ENCODE measurements at places on chromosomes 6 and 20. TPM values are rescaled to one million over a fixed set of nuclear protein-coding genes. Genes with fewer than 3 reads are reported as not detected.

Gene SUPT3H
- 4.2 TPM for total RNA-seq

- no peak for DNase-seq
- H3K27me3 ChIP-seq: no peaks in the 10 kb centered on the region
- no peak overlapping the region for H3K27ac ChIP-seq
- no peak overlapping the region for H3K4me3 ChIP-seq
- no peaks in the 10 kb centered on the region for H3K4me1 ChIP-seq
These were observed 616.7 kb downstream of the FRK start for GRCh38 chr6:115443825-115444478.

GRCh38 chr6:165847407-165848085 lies 184.5 kb upstream of the PDE10A start:
- H3K4me3 ChIP-seq: no peak overlapping the region
- peaks cover 4% of the 10 kb centered on the region for H3K4me1 ChIP-seq
- no peaks in the 10 kb centered on the region for H3K27me3 ChIP-seq
- peaks cover 2% of the 10 kb centered on the region for H3K36me3 ChIP-seq

GRCh38 chr6:140537834-140538705 lies 1163.6 kb upstream of the CITED2 start:
- no peaks in the 10 kb centered on the region for H3K36me3 ChIP-seq
- no peaks in the 10 kb centered on the region for H3K27me3 ChIP-seq
- H3K4me3 ChIP-seq: no peak overlapping the region
- peak; percentile 98 for DNase-seq
- peaks cover 4% of the 10 kb centered on the region for H3K4me1 ChIP-seq
- peak overlapping the region; percentile 98 for H3K27ac ChIP-seq

DNA sequence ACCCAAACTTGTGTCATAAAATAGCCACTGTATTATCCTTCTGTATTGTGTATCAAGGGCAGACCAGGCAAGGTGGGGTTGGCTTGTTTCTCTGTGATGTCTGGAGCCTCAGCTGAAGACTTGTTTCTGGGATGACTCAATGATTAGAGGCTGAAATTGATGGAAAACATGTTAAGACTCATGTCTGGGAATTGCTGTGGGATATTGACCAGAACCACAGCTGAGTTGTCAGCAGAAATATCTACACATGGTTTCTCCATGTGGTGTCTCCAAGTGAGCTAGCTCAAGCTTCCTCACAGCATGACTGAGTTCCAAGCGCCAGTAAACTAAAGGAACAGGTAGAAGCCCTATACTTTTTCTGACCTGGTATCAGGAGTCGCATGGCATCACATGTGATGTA lies 128.5 kb upstream of the SYNDIG1 start:
- H3K27me3 ChIP-seq: no peaks in the 10 kb centered on the region
- no peak overlapping the region for H3K4me3 ChIP-seq
- H3K36me3 ChIP-seq: no peaks in the 10 kb centered on the region
- no peaks in the 10 kb centered on the region for H3K4me1 ChIP-seq
- no peak for DNase-seq

GRCh38 chr6:32152769-32153563 lies 975 bp upstream of the PPT2 start:
- peaks cover 23% of the 10 kb centered on the region for H3K4me1 ChIP-seq
- DNase-seq: peak; percentile 41
- H3K27me3 ChIP-seq: peaks cover 6% of the 10 kb centered on the region
- peak overlapping the region; percentile 67 for H3K4me3 ChIP-seq

DNA sequence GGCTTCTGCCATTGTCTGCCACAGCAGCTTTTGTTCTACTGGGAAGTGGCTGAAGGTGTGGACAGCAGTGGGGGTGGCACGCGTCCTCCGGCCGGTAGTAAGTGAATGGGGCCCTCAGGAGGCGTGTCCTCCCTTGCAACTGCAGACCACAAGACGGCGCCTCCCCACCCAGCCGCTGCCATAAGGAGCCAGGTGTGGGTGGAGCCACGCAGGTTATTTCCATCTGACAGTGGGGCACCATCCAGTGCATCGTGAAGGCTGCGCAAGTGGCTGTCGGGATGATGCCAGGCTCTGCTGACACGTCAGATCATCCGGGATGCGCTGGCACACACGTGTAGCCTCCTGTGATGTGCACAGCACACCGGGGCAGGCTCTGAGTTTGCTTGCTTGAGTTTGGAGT lies 379.7 kb downstream of the CDH4 start:
- no peak overlapping the region for H3K4me3 ChIP-seq
- H3K36me3 ChIP-seq: no peaks in the 10 kb centered on the region
- H3K27ac ChIP-seq: no peak overlapping the region

GRCh38 chr20:23164176-23164601 lies 78.1 kb upstream of the CD93 start:
- H3K27ac ChIP-seq: no peak overlapping the region
- DNase-seq: no peak

GRCh38 chr6:151806757-151807512 lies 547 bp upstream of the ESR1 start:
- no peaks in the 10 kb centered on the region for H3K4me1 ChIP-seq
- DNase-seq: no peak
- peaks cover 31% of the 10 kb centered on the region for H3K27me3 ChIP-seq
- no peaks in the 10 kb centered on the region for H3K36me3 ChIP-seq
- no peak overlapping the region for H3K4me3 ChIP-seq

Gene PGC
- total RNA-seq: not detected

- H3K27ac ChIP-seq: no peak overlapping the region
- H3K4me1 ChIP-seq: no peaks in the 10 kb centered on the region
- DNase-seq: peak; percentile 16
- no peak overlapping the region for H3K4me3 ChIP-seq
- H3K36me3 ChIP-seq: no peaks in the 10 kb centered on the region
These were observed 17.5 kb upstream of the IRF4 start for GRCh38 chr6:373773-374724.

DNA sequence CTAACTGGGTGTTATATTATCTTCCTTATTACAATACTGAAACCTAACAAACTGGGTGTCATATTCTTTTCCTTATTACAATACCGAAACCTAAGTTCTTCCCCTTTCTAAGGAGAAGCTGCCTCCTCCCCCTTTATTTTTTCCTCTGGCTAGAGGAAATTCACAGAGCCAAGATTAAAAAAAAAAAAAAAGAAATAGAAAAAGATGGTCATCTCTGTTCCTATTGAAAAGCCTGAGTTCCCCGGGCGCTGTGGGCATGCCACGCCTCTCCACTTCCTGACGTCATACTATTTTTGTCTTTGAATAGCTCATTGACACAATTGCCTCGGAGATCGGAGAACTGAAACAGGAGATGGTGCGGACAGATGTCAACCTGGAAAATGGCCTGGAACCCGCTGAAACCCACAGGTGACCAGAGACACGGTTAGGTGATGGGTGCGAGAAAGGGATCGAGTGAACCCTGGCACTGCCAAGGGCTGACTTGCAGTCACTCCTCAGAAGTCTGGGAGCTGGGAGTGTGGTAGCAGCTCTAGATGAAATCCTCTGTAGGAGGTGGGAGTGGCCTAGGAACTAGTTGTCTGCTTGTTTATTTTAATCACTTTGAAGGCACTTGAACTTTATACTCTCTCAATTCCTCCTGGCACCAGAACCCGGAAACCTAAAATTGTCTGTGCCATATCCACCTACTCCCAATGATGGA lies 82.2 kb upstream of the NAA20 start:
- no peak overlapping the region for H3K4me3 ChIP-seq
- H3K36me3 ChIP-seq: peaks cover 24% of the 10 kb centered on the region
- no peaks in the 10 kb centered on the region for H3K27me3 ChIP-seq
- H3K27ac ChIP-seq: no peak overlapping the region
- no peak for DNase-seq

Gene SH3BGRL2
- 9.7 TPM for total RNA-seq

Gene HS3ST5
- total RNA-seq: not detected

GRCh38 chr6:84486526-84486925 lies 259.1 kb upstream of the CEP162 start:
- H3K4me1 ChIP-seq: no peaks in the 10 kb centered on the region
- DNase-seq: no peak
- H3K4me3 ChIP-seq: no peak overlapping the region
- no peaks in the 10 kb centered on the region for H3K36me3 ChIP-seq

DNA sequence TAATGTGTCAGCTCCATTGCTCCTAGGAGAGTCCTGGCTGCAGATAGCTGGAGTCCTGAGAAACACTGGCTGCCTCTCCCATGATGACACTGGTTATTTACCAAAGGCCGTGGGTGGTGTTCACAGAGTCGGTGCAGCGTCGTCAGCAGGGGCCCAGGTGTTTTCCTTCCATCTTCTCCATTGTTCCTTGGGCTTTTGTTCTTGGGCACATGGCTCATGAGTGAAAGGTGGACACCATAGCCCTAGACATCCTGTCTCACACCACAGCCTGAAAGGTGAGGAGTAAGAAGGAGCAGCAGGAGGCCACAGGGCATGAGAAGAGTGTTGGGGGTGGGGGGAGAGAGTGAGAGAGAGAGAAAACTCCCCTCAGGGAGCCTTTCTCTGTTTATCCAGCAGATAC lies 9.1 kb downstream of the CST5 start:
- H3K4me1 ChIP-seq: no peaks in the 10 kb centered on the region
- no peak for DNase-seq
- no peaks in the 10 kb centered on the region for H3K36me3 ChIP-seq
- H3K27me3 ChIP-seq: no peaks in the 10 kb centered on the region

- H3K27ac ChIP-seq: no peak overlapping the region
- H3K4me3 ChIP-seq: no peak overlapping the region
- DNase-seq: no peak
- H3K4me1 ChIP-seq: peaks cover 2% of the 10 kb centered on the region
These were observed 2.2 kb downstream of the INSM1 start for GRCh38 chr20:20370094-20370575.

DNA sequence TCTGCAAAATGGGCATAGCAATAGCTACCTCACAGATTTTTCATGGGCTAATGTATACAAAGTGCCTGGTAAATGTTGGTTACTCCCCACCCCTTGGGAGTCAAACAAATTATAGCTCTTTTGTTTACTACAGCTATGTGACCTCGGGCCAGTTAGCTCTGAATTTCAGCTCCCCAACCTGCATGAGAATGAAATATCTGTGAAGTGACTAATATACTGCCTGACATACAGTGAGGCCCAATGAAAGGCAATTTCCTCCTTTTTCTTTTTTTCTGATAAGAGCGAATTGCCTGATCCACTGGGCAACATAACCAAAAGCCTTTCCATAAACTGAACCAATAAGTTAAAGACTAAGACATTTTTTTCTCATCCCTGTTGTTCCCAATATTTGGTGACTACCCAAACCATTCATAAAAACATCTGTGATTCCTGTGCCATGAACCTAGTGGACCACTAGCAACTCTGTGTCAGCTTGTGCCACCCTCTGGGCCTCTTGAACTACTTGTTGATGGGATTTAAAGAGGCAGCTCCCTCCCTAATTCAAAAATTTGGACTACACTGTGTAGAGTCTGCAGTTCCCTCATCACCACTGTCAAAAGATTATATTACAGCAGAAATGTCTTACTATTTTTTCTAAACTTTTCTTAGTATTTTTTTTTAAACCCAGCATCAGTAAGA lies 91.9 kb upstream of the TMEM30A start:
- no peak overlapping the region for H3K27ac ChIP-seq
- DNase-seq: peak; percentile 60
- 0 out of 2 replicates have a peak, but pooled peaks cover 4% of the 10 kb centered on the region for H3K4me1 ChIP-seq

Gene SCAND1
- total RNA-seq: 11.7 TPM

DNA sequence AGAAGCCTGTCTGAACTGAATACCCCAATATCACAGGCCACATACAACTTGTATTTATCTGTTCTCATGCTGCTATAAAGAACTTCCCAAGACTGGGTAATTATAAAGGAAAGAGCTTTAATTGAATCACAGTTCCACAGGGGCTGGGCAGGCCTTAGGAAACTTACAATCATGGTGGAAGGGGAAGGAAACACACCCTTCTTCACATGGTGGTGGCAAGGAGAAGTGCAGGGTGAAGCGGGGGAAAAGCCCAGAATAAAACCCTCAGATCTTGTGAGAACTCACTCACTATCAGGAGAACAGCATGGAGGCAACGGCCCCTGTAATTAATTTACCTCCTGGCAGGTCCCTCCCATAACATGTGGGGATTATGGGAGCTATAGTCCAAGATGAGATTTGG lies 50.3 kb upstream of the FNDC1 start:
- H3K4me1 ChIP-seq: no peaks in the 10 kb centered on the region
- H3K27me3 ChIP-seq: peaks cover 14% of the 10 kb centered on the region
- no peak overlapping the region for H3K4me3 ChIP-seq
- H3K27ac ChIP-seq: no peak overlapping the region
- no peak for DNase-seq
- H3K36me3 ChIP-seq: no peaks in the 10 kb centered on the region

Gene FNDC11
- 0.28 TPM for total RNA-seq

Gene SLC17A3
- total RNA-seq: not detected

Data from IMR-90 (cell line).